Activated CD8-positive, alpha-beta memory T cell treated with anti-CD3 and anti-CD28 coated beads for 1 hour (primary cell): ENCODE measurements at places on chromosomes 2 and 18.

GRCh38 chr2:236054621-236055305 lies 113.4 kb downstream of the GBX2 start:
- no peak for DNase-seq

GRCh38 chr2:214989187-214989586 lies 149.2 kb downstream of the ABCA12 start:
- DNase-seq, result no peak

DNA sequence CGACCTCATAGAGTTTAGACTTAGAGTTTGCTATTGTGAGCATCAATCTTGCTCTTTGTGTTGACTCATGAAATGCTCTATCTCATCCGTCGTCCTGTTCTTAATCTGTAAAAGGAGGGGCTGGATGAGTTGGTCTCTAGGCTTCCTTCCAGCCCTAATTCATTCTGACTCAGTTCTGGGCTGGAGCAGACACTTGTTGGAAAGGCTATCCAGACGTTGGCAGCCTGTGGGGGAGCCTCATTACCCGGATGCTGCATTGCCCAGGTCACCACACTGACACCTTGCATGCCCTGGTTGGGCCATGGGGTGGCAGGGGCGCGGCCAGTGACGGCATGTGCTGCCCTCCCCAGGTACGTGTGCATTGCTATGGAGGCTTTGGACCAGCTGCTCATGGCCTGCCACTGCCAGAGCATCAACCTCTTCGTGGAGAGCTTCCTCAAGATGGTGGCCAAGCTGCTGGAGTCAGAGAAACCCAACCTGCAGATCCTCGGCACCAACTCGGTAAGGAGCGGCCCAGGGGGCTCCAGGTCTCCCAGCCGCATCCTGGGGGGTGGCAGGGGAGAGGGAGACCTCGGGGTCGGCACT lies 61.5 kb downstream of the EFR3B start:
- no peak for DNase-seq

GRCh38 chr18:74951165-74951760 lies 257.7 kb downstream of the PTGR3 start:
- no peak for DNase-seq

DNA sequence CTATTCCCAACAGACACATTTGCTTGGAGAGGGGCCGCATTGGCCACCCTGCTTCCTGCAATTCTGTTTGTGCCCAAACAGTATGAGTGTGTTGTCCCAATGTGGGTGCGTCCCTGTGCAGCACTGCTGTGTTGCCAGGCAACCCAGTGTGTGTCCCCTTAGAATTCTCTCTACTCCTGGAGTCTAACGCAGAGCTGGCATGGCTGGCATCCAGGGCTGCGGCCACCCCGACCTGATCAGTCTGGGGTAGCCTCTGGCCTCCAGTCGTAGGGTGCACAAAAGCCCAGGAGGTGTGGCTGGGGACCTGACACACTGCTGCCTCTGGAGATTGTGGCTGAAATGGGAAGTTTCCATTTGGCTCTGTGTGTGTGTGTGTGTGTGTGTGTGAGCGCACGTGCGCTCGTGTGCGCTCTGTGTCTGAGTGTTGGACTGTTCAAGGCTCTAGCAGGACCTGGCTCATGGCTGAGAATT lies 48.0 kb downstream of the TEX44 start:
- no peak for DNase-seq

DNA sequence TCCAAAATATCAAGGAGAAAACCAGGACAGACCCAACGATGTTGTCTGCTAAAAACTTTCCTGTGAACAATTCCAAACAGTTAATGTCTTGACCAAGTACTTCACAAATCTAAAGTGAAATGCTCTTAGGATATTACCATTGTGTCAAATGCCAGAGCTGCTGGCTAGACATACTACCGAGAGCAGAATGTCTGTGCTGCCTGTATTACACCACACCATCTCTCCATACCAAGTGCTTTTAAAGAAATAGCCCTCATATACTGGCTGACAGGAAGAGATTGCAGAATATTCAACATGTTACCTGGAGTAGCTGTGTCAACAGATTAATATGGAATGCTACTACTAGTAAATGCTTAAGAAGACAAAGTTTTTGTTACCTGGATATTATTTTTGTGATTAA lies 18.6 kb downstream of the IAH1 start:
- no peak for DNase-seq

GRCh38 chr2:197165020-197165419 lies 145.6 kb downstream of the ANKRD44 start:
- DNase-seq, result no peak

DNA sequence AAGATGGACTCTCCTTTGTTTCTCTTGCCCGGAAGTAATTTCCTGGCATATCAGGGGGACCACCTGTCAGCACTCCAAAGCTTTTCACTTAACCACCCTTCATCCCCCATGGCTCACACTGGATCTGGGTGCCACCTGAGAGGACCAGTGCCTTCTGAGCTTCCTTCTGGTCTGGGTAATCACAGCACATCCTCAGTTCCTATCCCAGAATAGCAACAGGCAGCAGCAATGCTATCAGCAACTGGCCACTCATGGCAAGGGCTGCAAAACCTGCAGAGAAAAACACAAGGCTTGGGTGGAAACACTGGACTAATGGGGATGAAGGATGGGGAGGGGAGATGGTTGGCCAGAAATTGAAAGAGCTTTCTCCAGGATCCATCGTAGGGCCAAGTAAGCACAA lies 59.9 kb upstream of the STPG4 start:
- DNase-seq, result no peak

DNA sequence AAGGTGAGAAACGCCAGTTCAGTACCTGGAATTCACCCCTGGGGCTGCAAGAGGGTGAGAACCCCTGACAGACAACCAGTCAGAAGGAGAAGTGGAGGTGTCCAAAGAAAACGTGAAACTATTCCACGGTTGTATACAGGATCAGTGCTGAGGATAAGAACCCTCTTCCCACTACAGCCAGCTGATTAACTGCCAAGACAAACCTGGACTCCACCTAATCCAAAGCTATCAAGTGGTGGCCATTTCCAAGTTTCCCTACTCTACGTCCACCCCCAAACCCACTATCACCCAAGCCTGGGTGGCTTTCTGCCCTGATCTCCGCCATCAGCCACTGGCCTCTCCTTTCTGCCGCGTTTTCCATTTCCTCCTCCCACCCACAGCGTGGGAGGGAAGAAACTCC lies 312.3 kb upstream of the ID2 start:
- no peak for DNase-seq

DNA sequence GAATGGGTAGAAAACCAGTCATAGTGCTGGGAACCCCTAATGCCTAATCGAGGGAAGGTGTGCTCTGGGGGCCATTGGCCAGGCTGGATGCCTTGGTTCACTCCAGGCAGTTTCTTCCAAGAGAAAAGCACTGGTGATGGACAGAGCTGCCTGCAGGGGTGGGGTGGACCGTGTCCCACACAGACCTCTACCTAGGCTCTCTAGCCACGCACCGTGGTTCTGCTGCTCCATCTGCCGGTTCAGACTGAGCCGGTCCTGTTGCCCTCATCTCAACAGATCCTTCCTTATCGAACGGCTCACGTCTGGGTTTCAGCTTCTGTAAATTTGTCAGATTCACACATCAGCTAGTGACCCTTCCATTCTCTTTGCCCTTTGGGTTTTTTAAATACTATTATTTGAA lies 46.4 kb downstream of the RALB start:
- DNase-seq, result no peak

DNA sequence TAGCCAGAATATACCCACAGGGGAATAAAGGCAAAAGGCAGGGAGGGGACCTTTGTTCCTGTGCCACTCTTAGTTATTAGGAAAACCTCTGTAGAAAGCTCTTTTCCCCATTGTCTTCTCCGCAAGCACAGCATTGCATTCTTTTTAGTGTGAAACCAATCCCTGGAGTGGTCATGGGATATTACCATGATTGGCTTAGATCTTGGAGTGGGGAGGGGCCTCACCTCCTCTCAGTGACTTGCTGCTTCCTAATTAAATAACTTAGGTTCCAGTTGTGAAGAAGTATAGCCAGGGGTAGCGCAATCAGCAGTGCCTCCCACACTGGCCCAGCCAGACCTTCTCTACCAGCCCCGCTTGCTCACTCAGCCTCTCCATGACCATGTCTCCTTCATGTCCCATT lies 49.9 kb upstream of the AFF3 start:
- no peak for DNase-seq

- no peak for DNase-seq
Observed at GRCh38 chr2:134333646-134334189, 79.8 kb downstream of the MGAT5 start.

DNA sequence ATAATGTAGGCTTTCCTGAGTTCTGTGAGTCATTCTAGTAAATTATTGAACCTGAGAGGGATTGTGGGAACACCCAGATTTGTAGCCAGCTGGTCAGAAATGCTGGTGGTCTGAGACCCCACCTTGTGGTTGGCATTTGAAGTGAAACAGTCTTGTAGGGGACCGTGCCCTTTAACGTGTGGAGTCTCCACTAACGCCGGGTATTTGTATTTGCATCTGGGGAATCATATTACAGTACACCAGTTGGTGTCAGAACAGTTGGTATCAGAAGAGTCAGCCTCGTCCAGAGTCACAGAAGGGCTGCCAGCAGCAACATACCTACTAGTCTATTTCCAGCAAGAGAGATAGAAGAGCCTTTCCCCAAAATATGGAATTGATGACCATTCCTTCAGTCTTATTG lies 38.3 kb upstream of the PTPN4 start:
- DNase-seq, result no peak

DNA sequence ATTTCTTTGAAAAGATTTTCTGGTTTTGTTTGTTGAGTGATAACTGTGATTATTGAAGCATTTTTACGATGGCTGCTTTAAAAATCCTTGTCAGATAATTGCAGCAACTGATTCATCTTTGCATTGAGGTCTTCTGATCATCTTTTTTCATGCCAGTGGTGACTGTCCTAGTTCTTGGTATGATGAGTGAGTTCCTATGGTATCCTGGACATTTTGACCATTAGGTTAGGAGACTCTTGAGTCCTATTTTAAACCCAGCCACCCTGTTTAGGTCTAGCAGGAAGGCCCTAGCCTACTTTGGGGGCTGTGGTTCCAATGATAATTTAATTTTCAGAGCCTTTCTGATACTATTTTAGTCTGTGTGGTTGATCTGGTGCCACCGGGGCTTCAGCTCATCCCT lies 72.7 kb upstream of the REV1 start:
- no peak for DNase-seq

DNA sequence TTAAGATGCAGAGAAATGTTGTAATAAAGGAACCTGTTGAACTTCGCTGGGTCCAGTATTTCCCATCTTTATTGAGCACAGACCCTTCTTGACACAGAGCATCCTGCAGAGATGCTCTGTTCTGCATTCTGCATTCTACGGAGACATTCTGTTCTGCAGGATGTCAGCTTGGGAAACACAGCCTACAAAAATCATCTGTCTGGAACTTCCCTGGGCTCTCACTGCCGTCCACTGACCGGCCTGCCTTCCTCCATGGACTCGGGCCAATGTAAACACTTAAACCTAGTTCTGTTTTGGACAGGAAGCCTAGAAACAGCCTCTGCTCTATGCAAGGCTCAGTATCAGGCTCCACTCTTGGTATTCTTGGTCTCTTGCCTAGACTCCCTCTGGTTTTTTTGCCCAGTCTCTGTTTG lies 90.0 kb upstream of the PPP1CB start:
- DNase-seq, result no peak

DNA sequence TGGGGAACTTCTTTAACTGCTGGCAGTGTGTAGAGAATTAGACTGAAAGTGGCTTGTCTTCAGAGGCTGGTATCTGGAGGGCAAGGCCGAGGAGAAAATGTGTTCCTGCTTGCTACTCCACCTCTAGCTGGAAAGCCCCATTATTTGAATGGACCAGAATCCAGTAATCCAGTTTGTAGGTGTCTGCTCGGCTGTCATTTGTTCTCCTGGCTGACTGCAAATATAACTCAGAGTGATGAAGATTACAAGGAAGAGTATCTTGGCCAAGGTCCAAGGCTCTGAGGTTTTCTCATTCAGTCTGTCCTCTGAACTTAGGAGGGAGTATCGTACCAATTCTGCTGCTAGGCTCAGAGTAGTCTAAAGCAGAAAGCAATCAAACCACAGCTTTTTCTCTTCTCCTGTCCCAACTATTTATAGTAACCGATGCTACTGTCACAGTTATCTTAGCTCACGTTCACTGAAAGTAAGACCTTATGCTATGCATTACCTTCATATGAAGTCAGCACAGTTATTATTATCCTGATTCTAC lies 228.6 kb downstream of the SETBP1 start:
- DNase-seq, result no peak

DNA sequence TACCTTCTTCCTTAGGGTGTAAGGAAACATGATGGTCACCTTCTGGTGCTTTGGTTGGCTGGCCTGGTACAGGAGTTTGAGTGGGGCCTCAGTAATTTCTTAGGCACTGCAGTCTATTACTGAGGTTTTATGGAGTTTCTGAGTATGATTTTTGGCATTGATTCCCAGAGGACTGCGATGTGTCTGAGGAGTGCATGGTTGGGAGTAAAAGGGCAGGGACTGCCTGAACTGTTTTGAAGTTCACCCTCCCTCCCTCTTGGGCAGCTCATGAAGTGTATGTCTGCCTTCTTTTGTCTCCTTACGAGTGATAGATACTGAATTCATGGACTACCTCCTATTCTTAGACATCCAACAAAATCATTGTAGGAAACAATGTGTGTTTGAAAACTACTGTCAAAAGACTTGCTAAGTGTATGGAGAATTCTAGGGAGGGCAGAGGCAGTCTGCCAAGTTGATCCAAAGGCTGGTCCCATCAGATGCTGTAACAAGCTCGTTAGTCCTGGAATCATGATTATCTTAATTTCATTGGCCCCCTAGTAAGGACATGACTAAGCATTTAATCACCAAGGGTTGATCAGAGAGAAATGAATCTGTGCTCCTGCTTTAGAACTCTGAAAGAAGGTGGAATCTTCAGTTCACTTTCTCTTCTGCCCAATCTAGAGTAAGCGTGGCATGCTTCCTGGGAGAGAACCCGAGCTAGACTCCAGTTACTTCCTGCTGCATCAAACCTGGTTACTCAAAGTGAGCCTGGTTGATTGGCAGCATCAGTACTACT lies 26.5 kb downstream of the LYPD6B start:
- DNase-seq, result no peak

GRCh38 chr2:2399396-2399795 lies 68.3 kb upstream of the MYT1L start:
- DNase-seq, result no peak

DNA sequence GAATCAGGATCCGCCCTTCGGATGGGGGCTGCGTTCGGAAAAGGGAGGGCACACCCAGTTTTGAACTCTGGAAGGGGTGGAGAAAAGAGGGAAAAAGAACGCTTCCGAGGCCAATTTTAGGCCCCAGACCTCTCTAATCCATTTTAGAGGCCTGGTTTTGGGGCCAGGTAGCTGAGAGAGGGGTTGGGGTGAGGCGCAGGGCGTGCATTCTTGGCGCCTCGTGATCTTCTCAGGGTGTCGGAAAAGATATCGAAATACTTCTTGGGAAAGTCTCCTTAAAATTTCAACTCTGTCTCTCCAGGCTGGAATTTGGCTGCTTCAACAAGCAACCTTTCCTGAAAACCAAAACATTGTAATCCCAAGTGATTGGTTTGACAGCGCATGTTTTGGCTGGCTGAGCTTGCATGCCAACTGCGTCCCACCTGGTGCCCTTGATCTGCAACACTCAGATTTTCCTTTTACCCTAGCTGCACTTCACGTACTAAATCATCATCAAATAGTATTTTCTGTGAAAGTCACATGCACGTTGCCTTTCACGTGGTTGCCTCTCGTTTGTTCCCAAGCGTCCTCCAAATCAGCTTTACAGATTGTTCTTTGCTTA lies 864 bp upstream of the XPO1 start:
- DNase-seq, result no peak

GRCh38 chr2:201821080-201821479 lies 14.7 kb downstream of the CDK15 start:
- no peak for DNase-seq

GRCh38 chr18:60506682-60507081 lies 134.1 kb upstream of the MC4R start:
- DNase-seq, result no peak
